ENCODE measurements at places on chromosomes 1 and 21.
A peak's percentile ranks its signal among the peaks of the same experiment; 100 is the strongest.

DNA sequence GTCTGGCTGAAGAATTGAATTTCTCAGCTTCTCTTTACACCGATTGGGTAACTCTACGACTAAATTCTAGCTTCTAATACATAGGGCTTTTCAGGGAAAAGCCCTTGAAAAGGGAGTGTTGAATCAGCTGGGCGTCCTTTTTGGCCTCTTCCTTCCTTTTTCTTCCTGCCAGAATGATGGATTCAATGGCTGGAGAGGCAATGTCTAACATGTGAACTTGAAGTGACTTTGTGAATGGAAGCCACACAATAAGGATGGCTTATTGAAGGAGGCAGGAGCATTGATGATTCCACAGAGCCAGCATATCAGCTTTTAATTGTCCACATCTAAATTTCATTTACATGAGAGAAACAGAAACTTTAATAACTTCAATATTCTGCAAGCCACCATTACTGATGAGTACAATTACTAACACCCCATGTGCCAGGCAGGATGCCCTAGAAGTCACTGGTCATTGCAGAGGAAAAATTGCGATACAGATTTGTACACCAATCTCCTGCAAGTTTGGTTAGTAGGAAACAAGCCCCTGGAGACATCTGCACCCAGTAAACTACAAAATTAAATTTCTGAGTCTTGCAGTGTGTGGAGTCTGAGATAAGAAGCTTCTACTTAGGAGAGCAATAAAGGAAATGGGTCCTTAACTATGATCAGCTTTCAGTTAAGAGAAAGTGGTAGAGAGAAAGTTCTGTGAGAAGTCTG, 56.1 kb downstream of the STYXL2 start:
- no peak for DNase-seq

- DNase-seq: no peak
Observed at GRCh38 chr1:213984387-213985208, 3.2 kb upstream of the PROX1 start.

DNA sequence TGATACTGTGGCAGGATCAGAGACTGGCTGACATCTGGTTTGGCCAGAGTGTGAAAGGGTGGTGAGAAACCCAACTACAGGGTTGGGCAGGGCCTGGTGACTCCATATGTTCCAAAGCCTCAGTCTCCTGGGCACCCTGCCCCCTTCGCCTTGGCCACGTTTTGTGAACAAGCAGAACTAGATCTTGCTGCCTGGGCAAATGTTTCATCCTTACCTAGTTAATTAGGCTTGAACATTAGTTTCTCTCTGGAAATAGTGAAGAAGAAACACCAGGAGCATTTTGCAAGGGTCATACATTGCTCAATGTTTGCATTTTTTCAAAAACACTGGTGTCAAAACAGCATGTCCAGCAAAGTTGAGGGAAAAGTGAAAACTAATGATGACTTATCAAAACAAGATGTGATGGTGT, 60.5 kb downstream of the MAP3K7CL start:
- DNase-seq: no peak

DNA sequence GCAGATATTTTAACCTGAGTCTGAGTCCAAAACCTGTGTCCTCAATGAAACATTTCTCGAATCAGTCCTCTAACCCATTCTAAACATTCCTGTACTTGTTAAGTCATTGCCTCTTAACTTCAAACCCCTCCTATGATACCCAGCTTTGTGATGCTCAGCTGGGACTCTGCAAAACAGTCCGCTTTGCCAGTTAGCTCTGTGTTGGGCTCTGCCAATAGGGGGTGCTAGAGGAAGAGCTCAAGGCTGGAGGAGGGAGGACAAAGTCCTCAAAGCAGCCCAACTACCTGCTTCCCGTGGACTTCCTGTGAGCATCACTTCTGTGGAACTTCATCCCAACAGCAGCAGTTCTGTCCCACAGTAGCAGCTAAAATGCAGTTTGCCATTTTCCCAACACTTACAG, 38.1 kb upstream of the SYT14 start:
- no peak for DNase-seq

DNA sequence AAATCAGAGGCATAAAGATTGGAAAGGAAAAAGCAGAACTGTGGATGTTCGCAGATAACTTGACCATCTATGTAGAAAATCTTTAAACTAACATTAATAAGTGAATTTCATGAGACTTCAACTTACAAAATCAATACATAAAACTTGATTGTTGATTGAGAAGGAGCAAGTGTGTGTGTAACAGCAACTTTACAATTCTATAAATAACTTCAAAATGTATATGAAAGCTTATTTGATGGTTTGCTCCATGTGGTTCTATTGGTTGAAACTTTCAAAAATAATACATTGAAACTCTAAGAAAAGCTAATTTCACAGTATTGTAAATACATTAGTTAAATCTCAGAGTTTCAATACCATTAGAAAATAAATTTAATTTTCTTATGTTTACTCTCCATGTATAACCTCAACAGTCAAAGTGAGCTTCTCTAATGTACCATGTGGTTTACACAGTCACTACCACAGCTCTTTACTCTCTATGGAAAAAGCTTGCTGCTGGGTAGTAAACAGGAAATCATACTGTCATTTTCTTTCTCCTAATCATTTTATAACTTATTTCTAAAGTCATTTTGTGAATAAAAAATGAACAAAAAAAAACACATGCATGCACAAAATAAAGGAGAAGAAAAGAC, 12.0 kb downstream of the AKT3 start:
- DNase-seq: no peak

GRCh38 chr1:21337454-21337927, 47.2 kb upstream of the ECE1 start:
- DNase-seq: no peak

- no peak for DNase-seq
Observed at GRCh38 chr1:44939061-44939460, 47.3 kb downstream of the EIF2B3 start.

DNA sequence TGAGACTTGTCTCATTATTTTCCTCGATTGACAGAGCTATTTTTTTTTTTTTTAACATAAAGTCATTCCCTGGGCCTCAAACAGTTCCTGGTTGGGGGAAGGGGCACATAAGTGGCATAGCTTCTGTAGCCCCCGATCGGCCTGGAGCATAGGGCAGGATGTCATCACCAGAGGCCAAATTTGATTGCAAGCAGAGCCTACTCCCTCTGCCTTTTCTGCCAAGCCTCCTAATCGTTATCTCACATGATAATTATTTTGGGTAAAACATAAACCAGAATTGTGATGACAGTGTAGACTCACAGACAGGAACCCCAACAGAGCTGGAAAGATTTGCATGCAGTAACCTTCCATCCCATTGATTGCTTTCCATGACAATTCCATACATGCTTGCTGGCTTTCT, 404.8 kb downstream of the PCP4 start:
- DNase-seq: no peak

DNA sequence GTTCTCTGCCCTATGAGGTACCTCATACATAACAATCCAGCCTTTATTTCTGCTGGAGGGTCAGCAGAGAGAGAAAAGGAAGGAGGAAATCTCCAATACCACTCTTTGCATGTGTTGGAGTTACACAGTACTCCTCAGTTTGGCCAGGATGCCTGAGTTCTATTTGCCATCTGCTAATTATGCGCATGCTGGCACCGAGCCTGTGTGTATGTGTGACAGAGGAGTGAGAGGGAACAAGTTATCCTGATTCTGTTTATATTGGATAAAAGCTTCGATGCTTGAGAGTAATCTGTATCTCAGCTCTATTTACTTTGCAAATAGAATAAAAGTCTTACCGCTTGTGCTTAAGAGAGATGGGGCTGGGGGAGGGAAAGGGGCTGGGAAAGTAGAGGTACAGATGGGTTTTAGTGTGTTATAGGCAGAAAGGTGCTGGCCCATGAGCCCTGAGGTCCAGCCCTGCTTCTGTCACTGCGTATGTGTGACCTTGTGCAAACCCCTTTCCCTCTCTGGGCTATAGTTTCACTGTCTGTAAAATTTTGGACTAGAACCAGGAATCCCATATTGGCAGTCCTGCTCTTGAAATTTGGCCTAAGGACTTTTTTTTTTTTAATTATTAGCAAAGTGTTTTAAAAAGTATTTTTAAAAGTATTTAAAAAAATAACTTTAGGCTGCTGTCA, 54.5 kb upstream of the PLXNA2 start:
- DNase-seq: peak; percentile 90

DNA sequence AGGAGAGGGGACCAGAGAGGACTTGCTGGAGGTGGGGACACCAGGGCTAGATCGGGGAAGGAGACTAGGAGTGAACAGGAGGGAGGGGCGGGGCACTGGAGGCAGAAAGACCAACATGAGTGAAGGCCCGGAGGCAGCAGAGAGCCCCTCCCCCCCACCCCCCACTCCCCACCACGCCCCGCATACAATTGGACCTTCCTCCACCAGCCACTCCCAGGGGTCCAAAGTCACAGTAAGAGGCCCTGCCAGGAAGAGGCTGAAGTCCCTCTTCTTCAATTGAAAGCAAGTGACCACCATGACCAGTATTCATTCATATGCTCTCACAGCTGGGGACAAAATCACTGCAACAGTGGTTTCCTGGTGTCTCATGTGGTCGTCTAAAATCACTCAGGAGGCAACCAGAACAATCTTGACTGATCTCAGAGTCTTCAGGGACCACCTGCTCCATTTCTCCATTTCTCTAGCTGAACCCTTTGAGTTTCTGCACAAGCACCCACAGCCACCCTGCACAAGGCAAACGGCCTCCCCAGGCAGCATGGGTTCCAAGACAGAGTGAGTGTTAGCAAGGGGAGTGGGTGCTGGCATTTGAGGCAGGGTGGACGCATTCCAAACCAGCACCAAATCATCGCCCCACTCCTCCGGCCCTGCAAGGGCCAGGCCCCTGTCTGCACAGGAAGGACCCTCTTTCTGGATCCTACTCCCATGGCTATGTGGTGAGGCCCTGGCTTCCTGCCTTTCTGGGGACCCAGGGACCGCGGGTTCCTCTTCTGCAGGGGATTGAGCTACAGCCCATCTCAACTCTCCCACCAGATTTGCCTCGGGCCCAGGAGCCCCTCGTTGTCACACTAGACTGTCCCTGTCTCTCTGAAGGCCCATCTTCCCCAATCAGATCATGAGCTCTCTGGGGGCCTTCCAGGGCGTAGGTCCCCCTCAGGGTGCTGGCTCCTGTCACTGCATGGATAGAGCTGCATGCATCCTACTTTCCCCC, 17.0 kb downstream of the LAPTM5 start:
- DNase-seq: no peak

DNA sequence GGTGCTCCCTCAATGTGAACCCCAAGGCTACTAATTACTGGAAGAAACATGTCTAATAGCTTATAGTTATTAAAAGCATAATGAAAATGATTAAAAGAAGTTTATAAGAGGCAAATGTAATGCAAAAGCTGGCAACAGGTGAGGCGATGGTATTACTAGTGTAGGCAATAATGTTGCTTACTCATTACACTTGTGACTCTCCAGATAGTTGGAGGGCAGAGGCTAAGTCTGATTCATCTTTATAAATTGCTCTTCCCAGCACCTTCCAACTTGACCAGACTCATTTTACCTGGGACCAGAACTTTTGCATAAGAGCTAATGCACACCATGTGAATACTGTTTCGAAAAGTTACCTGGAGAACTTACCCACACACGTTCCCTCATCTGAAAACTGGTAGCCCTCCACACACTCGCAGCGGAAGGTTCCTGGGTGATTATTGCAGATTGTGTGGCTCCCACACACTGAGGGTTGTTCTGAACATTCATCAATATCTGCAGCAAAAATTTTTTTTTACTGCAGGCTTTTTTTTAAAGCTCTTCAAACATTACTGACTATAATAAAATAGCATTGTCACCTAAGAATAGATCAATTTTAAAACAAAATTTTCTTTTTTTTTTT, 48.0 kb downstream of the NID1 start:
- DNase-seq: no peak

- no peak for DNase-seq
Observed at GRCh38 chr1:65069011-65069565, 78.9 kb upstream of the AK4 start.
